ENCODE measurements at places on chromosomes 11 and 22. TPM values are rescaled to one million over a fixed set of nuclear protein-coding genes. Genes with fewer than 3 reads are reported as not detected.

Gene SCN2B
- total RNA-seq, result 0.32 TPM

DNA sequence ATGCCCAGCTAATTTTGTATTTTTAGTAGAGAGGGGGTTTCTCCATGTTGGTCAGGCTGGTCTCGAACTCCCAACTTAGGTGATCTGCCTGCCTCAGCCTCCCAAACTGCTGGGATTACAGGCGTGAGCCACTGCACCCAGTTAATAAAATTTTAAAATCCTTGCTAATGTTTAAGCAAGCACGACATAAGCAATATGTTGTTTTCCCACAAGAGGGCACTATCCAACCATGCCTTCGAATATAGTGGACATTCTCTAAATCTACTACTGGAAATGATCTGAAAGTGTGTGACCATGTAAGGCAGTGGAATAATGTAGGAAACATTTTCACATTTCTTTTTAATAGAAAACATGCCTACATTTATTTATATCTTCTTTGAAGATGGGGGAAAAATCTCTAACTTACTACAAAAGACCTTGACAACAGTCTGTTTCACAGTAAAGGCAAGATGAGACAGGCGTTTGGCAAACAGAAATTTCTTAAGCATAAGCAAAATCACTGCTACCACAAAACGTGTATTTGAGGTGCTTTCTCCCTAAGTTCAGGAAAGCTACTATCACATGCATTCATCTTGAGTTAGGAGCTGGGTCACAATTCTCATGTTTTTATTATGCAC, 38.2 kb downstream of the PITPNB start:
- peak; percentile 64 for ATAC-seq

DNA sequence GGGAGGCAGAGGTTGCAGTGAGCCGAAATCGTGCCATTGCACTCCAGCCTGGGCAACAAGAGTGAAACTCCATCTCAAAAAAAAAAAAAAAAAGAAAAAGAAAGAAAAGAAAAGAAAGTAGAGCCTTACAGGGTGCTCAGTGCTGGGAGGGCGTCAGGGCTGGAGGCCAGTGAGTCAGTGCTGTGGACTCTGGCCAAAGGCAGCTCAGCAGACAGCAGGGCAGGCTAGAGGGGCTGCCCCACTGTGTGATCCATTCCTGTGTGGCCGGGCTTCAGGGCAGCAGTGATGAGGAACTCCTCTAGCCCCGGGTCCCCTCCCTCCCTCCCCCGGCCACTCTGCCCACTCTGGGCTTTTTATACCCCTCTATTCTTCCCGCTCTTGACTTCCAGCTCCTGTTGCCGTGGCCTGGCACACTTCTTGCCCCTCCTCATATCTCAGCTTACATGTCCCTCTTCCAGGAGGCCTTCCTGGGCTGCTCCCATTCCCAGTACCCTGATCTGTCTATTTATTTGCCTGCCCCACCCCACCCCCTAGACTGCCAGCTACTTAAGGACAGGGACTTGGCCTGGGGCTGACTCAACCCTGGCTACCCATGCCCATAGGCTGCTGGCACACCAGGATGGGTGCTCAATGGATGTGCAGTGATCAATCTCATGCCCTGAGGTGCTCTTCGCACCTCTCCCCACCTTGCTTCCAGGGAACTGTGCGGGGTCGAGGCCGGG, 10.1 kb downstream of the SYT12 start:
- ATAC-seq, result peak; percentile 63

Gene CRYAB
- total RNA-seq, result 19.6 TPM

DNA sequence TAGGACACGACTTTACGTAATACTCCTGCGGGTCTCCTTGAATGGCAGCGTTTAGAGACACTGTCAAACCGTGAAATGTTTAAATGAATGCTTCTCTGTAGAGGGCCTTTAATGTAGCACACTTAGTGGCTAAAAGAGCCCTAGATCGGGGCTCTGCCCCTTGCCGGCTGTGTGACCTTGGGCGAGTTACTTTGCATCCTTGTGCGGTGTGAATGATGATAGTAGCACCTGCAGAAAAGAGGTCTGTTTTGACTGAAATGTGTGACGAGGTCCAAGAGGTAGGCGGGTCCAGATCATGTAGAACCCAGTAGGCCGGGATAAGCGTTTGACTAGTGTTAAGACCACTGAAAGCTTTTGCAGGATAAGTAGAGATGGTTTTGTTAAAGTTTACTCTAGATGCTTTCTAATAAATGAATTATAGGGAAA, 866 bp downstream of the MED17 start:
- no peak for ATAC-seq

DNA sequence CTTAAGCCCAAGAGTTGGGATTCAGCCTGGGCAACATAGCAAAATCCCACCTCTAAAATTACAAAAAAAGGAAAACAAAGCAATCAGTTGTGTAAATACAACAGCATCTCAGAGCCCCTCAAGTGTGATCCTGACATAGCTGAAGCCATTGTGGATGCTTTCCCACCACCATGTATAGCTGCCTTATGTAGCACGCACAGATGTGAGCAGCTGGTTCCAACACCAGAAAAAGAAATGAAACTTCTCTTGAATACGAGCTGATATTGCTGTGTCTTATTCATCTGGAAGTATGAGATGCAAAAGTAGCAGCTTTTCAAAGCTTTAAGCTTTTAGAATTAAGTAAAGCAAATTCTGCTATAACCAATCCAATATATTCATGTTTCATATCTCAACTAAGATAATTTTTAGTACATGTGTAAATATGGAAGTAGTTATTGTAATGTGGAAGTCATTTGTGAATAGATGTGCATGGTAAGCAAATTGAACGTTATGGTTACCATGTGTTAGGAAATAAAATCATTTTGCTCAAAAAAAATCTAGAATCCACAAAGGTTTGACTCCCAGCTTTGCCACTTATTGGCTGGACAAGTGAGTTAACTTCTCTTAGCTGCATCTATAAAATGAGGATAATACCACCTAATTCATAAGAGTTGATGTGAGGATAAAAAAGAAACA, 63.2 kb downstream of the SGSM3 start:
- no peak for ATAC-seq

Gene OR51S1
- total RNA-seq, result not detected

DNA sequence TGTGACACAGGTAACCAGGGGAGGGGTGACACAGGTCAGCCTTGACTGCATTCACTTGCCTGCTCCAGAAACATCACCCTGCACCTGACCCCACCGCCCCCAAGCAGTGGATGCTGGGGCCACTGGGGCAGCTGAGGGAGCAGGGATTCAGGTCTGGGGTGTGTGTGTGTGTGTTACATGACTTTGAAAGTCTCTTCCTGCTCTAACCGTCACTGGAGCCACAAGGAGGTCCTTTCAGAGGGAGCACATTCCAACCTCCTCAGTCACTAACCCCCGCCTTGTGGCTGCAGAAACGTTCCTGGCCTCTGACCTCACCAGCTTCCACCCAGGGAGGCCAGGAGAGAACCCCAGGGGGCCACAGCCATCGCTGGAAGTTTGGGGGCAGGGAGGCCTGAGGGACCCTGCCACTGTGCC, 2.9 kb upstream of the FOSL1 start:
- peak; percentile 13 for ATAC-seq

DNA sequence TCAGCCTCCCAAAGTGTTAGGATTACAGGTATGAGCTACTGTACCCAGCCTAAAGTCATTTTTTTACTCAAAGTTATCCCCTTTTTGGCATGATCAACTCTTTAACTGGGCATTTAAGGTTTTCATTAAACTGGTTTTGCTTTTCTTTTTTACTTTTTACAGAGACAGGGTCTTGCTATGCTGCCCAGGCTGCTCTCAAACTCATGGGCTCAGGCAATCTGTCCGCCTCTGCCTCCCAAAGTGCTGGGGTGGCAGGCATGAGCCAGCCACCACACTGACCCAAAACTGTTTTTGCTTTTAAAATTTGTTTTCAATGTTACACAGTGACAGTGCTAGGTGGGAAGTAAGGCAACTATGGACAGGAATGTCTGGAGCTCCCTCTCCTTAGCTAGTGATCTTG, 3.9 kb upstream of the ZBED5 start:
- no peak for ATAC-seq

DNA sequence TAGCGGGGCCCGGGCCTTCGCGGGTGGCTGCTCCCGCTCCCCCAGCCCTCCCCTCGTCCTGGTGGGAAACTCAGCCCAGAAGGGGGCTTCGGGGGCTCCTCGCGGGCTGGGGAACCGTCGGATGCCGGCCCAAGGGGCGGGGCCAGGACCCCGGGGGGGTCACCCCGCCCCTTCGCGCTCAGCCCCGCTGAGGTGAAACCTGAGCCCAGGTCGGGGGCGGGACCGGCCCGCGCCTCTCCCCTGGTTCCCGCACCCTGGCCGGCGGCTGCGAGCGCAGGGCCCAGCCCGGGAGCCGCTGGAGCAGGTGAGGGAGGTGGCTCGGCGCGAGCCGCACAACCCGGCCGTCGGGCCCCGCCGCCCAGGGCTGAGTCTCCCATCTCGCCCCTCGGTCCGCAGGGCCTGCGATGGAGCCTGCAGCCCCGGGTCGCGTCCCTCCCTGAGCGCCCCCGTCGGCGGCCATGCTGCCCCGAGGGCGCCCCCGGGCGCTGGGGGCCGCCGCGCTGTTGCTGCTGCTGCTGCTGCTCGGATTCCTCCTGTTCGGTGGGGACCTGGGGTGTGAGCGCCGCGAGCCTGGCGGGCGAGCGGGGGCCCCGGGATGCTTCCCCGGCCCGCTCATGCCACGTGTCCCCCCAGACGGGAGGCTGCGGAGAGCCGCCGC, at the start of gene LARGE2:
Gene LARGE2, plus strand, starts transcription at position 232 of the 658 bp plus-strand sequence. Its CDS starts 227 bp downstream, at position 459.
- ATAC-seq, result peak; percentile 53

- ATAC-seq, result no peak
These were observed 60.0 kb upstream of the MYEOV start for GRCh38 chr11:69233744-69234570.

Gene MIAT
- 1.1 TPM for total RNA-seq

GRCh38 chr11:33897761-33898375, 6.0 kb upstream of the LMO2 start:
- peak; percentile 37 for ATAC-seq

Gene SPDYC
- total RNA-seq, result not detected

DNA sequence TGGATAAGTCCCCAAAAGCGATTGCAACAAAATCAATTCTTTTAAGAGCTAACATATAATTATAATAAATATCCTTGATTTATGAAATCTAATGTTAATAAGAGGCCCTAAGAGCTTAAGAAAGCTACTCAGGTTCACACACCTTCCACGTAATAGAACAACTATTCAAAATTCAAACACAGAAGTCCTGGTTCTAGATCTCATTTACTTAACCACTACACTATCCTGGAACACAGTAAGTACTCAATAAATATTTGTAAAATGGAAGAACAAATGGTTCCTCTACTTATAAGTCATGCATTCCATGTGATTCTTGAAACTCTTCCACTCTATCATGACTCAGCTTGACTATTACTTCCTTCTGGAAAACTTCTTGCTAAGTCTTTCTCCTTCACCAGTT, 268.2 kb downstream of the FAM181B start:
- ATAC-seq, result no peak

DNA sequence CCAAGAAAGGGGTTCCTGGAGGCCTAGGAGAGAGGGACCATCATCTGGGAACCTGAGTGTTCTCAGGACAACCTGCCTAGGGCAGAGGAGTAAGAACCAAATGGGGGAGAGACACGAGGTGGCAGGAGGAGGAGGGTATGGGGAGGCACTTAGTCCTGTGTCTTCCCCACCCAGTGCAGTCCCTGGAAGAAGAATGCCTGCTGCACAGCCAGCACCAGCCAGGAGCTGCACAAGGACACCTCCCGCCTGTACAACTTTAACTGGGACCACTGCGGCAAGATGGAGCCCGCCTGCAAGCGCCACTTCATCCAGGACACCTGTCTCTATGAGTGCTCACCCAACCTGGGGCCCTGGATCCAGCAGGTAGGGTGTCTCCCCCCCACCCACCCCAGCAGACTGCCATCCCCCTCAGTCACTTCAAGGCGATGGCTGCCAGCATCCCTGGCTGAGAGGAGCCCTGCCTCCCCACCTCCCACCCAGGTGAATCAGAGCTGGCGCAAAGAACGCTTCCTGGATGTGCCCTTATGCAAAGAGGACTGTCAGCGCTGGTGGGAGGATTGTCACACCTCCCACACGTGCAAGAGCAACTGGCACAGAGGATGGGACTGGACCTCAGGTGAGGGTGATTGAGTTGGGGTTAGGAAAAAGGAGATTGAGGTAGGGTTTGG, 3.7 kb upstream of the INPPL1 start:
- no peak for ATAC-seq

DNA sequence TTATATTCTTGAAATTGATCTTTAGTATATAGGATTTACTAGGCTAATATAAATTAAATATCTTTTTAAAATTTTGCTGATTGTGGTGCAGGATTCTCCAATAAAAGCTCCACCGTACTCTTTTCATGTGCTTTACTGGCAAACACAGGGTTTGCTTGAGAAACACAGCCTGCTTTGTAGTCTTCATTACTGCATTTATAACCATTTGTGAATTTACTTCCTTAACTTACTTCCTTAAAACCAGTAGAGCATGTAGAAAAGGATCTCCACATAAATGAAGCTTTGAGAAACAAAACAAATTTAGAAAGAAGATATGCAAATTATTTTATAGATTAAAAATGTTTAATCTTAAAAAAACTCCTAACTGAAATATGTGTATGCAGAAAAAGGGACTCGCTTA, 28.8 kb downstream of the SWAP70 start:
- no peak for ATAC-seq

DNA sequence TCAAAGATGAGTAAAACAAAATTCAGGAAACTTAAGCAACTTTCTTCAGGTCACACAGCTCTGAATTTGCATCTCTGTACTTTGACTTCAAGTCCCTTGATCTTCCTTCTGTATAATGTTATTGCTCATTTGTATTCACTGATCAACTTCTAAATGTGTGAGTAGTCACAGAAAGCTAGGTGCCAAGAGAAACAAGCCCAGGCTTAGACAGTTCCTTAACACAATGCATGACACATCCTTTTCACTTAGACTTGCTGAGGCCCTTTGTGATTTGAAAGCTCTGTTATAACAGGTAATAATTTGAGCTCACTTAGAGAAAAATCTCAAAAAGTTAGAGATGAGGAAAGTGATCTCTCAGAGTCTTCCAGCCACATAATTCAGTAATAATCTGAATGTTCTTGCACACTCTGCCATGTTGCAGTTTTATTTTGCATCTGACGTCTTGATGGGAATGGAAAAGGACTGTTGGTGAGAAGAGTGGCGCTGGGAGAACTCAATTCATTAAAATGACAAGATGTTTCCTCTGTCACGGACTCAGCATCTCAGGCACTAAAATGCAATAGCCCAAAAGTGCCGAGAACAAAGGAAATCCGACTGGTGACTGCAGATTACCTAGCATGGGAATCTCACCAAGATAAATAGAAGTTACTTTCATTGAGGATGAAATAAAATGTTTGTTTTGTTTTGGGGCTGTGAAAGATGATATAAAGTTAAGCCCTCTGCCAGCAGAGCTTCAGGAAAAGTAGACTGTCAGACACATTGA, 665.3 kb downstream of the OPCML start:
- peak; percentile 93 for ATAC-seq

- ATAC-seq, result peak; percentile 7
These were observed 1.3 kb downstream of the TIGD3 start for GRCh38 chr11:65355776-65356393.

Gene SERPIND1
- 0.08 TPM for total RNA-seq

- ATAC-seq, result no peak
These were observed 66.6 kb downstream of the CACNG2 start for GRCh38 chr22:36636916-36637315.

GRCh38 chr11:23509023-23509422, 648.7 kb upstream of the CCDC179 start:
- no peak for ATAC-seq

Measured in esophagus mucosa (tissue), 1 donor.